Iris pigment epithelial cell (primary cell): ENCODE measurements at places on chromosomes 1 and 21.

DNA sequence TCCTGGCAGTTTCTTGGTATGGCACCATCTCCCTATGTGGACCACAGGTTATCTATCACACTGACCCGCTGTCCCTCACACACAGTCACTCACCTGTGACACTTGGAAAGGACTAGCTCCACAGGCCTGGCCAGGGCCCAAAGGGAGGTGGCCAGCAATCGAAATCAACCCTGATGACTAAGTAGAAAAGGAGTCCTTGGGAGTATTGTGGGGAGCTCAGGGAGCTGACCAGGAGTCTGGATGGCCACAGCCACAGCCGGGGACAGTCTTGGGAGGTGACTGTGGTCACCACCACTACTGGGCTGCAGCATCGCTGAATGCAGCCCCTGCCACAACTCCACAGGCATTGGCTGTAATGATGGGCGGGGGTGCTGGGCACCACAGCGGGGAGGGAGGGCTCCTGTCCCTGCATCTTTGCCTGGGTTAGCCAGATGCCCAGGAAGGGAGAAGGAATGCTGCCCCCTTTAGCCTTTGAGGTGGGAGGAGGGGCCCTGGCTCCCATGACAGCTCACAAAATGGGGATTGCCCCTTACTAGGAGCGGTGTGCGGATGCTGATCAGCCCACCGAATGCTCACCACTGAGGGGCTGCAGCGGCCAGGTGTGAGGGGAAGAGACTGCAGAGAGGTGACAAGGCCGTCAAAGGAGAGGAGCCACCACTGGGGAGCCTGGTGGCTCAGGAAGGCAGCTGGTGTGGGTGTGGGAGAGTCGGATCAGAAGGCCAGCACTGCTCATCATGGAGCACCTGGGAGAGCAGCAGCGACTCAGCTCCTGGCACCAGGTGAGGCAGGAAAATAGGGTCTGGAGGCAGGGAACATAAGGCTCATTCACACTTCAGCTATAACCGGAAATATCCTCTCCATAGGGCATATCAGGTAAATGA lies 61.3 kb downstream of the H3-3A start:
- no peak for DNase-seq

GRCh38 chr1:181522864-181523263 lies 39.5 kb downstream of the CACNA1E start:
- no peak for DNase-seq

DNA sequence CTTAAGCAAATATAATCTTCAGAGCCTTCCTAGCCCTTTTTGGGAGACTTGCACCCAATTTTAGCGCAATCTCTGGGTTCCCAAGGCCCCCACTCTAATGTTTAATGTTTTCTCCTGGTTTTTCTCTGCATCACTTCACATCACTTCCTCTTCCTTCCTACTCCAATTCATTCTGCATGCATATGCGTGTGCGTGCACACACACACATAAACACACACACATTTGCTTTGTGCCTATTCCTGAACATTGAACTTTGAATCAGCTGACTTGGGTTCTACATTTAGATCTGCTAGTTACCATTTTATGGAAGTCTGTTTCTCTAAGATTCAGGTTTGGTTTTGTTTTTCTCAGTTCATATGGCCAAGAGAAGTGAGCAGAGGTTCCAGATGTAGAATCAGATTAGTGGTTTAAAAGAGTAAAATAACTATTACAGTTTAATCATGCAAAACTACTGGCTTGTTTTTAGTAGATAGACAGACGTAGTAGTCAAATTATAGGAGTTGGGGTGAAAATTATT lies 7.4 kb upstream of the EDEM3 start:
- DNase-seq: no peak

DNA sequence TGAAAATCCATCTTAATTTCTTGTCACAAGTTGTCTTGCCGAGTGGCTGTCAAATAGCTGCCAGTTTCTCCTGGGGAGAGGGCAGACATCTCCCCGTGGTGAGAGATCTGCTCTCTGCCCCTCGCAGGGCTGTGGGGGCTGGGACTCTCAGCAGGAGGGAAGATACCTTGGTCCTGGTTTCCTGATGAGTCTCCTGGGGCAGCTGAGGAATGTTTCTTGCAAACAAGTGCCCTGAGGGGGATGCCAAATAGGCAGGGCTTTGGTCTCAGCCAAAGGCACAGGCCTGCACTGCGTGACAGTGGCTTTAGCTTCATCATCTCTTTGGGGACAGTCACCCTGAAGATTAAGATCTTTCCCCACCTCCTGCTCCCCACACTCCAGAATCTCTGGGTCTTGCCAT lies 40.9 kb downstream of the SYT6 start:
- DNase-seq: no peak

- DNase-seq: peak; percentile 91
Observed at GRCh38 chr1:96370757-96371156, 350.8 kb upstream of the PTBP2 start.
